ENCODE measurements at places on chromosomes 1 and 21.

GRCh38 chr1:98661544-98662355, at the start of gene SNX7:
SNX7 (plus strand) TSS chr1:98661721; CDS start chr1:98661732, 11 bp downstream.
- peak; percentile 87 for DNase-seq

DNA sequence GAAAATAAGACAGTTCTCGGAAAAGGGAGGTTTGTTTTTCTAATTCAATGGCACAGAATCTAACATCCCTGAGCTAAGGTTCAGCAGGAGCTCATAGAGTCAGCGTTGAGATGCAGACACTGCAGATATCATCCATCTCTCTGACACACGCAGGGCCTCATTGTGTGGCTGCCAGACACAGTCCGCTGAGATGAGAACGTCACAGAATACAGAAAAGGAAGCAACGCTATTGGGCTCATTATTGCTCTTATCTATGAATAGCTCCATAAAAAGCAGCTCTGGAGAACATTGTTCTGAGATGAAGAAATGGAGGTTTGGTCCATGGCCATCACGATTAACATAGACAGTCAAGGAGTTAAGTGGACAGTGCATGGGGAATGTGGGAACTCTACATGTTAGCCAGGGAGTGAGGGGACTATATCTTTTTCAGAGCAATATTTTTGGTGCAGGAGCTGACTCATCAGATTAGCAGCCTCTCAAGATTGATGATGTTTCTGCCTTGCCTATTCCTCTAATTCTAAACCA, 771.6 kb upstream of the CXADR start:
- DNase-seq, result peak; percentile 37

- DNase-seq, result no peak
These were observed 8.5 kb downstream of the SDF4 start for GRCh38 chr1:1223321-1223720.

DNA sequence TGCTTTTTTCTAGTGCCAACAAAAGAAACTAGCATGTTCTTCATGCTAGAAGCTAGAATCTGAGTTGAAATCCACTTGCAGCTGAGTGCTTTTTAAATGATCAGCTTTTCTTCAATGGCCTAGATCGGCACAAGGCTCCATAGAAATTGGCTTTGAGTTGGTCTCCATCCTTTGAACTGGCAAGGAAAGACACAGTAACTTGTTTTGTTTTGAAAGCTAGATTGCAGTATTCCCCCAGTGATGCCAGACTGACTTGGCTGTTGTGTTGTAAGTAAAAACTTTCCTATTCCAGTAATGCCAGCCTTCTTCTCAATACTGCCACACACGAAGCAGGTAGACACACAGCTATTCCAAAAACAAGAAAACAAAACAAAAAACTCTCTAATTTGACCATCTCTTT, 139.1 kb downstream of the FMN2 start:
- no peak for DNase-seq

- peak; percentile 6 for DNase-seq
These were observed 28.8 kb downstream of the ABCG1 start for GRCh38 chr21:42247716-42248115.

DNA sequence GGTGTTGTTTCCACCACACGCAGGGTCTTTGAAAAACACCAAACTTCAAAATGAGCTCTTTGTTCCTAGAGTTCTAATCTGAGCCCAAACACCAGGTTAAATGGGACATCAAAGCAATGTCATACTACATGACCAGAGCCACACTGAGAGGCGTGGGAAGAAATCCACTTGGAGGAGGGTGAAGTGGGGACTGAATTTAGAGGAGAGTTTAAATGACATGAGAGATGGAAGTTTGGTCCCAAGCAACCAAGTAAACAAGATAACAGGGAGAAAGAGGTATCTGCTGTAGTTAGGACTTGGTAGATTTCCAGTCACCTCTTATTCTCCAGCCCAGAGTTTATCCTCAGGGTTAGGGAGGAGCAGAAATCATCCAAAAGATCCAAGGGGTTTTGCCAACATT, 290.9 kb upstream of the FAM78B start:
- DNase-seq, result no peak

DNA sequence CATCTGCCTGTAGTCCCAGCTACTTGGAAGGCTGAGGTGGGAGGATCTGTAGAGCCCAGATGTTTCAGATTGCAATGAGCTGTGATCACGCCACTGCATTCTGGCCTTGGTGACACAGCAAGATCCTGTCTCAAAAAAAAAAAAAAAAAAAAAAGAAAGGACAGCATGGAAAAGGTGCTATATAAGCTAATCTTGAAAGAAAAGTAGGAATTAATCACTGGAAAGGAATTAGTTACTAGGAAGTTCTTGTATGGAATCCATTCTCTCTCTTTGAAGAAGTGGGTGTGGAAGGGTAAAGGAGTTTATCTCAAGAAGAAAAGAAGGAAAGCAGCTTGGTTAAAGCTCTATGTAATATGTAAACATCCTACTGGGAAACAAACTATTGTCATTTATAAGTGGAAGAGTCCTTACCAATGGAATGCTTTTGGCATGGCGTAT, 339.2 kb downstream of the DPYD start:
- no peak for DNase-seq

GRCh38 chr1:162310337-162310736, 66.3 kb downstream of the SPATA46 start:
- no peak for DNase-seq

GRCh38 chr21:42561762-42562650, 48.4 kb downstream of the SLC37A1 start:
- DNase-seq, result no peak

DNA sequence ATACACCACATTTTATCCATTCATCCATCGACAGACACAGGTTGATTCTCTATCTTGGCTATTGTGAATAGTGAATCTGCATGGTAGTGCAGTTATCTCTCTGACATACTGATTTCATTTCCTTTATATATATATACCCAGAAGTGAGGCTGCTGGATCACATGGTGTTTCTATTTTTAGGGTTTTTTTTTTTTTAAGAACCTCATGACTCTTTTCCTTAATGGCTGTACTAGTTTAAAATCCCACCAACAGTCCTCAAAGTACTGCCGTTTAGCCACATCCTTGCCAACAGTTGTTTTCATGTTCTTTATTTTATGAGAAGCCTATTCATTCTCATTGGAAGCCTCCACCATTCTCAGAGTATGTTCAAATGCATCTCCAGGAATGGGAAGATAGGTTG, 258.7 kb upstream of the SNX7 start:
- DNase-seq, result no peak

All from left ventricle myocardium inferior (tissue), 1 donor.